Brain (organoid and tissue), 16 donors: ENCODE measurements at places on chromosomes 3 and 15. TPM values are rescaled to one million over a fixed set of nuclear protein-coding genes. Genes with fewer than 3 reads are reported as not detected.

DNA sequence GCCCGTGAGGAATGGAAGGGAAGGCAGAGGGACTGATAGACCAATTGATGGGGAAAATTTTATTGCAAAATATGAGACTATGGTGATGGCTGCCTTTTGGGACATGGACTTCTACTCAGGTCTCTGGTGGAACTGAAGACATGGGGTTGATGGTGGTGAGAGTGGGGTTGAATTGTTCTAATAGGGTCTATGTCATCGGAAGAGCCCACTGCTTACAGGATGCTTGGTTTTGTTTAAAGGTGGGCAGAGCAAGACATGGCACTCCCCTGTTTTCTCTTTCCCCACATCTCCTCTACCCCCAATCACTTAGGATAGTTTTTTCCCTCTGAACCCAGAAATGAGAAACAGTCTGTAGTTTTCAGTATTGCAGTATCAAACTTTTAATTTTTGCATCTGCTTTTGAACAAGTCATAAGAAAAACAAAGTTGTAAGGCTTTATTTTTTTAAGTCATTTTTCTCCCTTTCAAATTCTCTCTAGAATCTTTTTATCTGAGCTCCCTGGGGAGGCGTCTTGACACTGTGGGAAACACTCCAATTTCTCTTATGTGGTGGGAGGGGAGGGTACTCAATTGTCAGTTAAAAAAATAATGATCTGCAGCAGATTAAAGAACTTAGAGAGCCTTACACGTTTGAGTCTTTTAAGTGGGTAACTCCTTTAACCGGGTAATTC, 276.2 kb upstream of the TBC1D5 start:
- DNase-seq = no peak

DNA sequence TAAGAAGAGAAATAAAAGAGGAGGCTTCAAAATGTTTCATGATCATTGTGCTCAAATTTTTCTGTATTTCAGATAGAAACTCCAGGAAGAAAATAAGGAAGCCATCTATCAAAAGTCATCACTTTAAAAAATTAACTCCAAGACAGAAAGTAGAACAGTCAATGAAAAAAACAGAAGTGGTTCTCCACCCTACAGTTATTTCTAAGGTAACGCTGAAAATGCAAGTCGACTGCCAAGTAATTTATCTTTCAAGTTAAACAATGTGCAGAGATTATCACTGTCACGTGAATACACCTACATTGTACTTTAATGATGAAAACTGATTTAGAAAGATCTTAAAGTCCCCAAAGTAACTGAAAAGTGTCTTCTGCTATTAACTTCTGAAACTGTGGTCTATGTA, 78.5 kb upstream of the SNRPA1 start:
- no peak for DNase-seq

- peak; percentile 81 for DNase-seq
Observed at GRCh38 chr3:43113671-43114070, 7.8 kb upstream of the POMGNT2 start.

MORC1 gene
- not detected for polyA plus RNA-seq

REC114 gene
- not detected for polyA plus RNA-seq

RPUSD3 gene
- 23.9 TPM for polyA plus RNA-seq
